ENCODE measurements at places on chromosomes 2 and 18. TPM values are rescaled to one million over a fixed set of nuclear protein-coding genes. Genes with fewer than 3 reads are reported as not detected.

QPCT gene
- 25.7 TPM for total RNA-seq

CDK5R2 gene
- not detected for total RNA-seq

ALK gene
- under 0.01 TPM for total RNA-seq

OTOS gene
- not detected for total RNA-seq

SULT1C2 gene
- 1.2 TPM for total RNA-seq

VSNL1 gene
- 0.36 TPM for total RNA-seq

Data from osteoblast (primary cell).